ENCODE measurements at places on chromosomes 11 and 22.

- no peak for DNase-seq
Observed at GRCh38 chr11:14253840-14254239, 105.1 kb downstream of the RRAS2 start.

DNA sequence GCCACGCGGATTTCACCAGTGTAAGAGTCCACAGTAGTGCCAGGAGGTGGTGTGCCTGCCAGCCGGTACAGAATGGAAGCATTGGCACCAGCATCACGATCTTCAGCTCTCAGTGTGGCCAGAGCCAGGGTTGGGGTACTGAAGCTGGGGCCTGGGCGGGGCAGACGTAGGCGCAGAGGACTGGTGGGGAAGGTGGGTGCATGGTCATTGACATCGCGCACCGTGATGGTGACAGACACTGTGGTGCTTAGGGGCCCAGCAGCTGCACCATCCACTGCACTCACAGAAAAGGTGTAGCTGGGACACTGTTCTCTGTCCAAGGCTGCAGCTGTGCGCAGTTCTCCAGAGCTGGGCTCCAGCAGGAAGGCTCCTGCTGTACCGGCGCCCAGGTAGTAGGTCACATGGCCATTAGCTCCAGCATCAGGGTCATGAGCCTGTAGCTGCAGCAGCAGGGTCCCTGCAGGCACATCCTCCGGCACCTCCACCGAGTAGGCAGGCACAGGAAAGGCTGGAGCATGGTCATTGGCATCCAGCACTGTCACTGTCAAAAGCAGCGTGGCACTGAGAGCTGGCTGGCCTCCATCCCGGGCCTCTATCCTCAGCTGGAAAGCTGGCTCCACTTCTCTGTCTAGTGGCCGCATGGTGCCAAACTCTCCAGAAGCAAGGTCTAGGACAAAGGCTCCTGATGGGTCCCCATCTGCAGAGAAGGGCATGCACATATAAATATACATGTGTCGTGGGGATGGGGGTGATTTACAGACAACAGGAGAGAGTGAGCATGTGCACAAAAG is 7.9 kb upstream of the TPP1 start:
- no peak for DNase-seq

- no peak for DNase-seq
Observed at GRCh38 chr22:33325232-33326004, 267.2 kb upstream of the SYN3 start.

DNA sequence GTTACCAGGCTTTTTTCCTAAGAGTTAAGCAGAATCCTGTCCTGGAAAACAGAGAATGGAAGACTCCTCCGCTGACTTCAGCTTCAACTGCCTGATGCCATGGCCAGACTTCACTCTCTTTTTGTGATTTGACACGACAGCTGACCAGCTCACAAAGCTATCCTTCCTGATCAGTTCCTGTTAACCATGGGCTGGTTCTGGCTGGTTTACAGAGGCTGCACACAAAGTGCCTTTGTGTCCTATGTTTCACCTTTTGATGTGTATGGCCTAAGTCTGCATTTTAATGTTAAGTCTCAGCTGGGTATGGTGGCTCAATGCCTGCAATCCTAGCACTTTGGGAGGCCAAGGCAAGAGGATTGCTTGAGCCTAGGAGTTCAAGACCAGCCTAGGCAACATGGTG is 11.1 kb downstream of the FOLR3 start:
- DNase-seq: no peak

Data from stimulated activated CD4-positive, alpha-beta T cell treated with anti-CD3 and anti-CD28 coated beads, Interleukin-4, amount 100 ng/mL, for 4 hours (primary cell).